ENCODE measurements at places on chromosomes 3 and 15. TPM values are rescaled to one million over a fixed set of nuclear protein-coding genes. Genes with fewer than 3 reads are reported as not detected.
A peak's percentile ranks its signal among the peaks of the same experiment; 100 is the strongest.

GRCh38 chr3:16378920-16379319, 113.9 kb downstream of the OXNAD1 start:
- no peak for DNase-seq

- DNase-seq = no peak
These were observed 49.7 kb upstream of the SKIL start for GRCh38 chr3:170307671-170308405.

DNA sequence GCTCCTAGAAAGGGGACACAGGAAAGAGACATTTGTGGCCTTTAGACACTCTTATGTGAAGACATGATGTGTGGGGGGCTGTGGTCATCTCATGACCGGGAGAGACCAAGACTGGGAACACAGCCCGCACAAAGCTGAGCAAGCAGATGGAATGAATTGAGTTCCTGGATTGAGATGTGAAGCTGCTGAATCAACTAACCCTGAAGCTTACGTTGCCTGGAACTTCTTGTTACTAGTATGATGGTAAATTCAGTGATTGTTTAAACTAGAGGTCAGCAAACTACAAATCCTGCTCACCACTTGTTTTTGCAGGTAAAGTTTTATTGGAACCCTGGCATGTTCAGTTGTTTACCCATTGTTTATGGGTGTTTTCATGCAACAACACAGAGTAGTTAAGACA, 83.4 kb upstream of the BHLHE40 start:
- DNase-seq = no peak

DNA sequence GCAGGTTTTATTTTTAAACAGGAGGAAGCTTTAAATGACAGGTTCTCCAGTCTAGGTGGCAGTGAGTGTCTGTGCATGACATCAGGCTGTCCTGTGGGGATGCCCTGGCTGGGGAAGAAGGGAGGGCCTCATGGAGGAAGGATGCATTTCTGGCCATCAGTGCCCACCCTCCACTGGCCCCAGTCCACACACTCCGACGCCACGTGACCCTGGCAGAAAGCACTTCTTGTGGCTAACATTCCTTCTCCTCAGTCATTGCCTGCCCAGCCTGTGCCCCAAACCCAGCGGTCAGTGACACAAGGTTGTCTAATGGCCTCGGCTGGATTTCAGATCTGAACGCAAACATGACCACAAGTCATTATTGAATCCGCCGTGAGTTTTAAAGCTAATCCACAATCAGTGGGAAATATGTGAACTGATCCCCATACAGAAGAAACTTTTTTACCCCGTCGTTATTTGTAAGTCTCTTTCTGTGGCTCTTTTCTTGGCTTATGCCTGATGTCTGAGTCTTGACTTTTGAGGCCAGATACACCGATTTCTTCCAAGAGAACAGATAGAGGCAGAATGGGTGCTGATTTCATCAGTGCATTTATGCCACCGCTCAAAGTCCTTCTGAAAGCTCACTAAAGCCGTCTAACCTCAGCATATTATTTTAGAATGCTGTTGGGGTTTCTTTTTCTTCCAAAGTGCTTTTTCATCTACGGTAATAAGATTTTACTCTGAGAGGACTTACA, 17.3 kb upstream of the LRRK1 start:
- DNase-seq = no peak

DNA sequence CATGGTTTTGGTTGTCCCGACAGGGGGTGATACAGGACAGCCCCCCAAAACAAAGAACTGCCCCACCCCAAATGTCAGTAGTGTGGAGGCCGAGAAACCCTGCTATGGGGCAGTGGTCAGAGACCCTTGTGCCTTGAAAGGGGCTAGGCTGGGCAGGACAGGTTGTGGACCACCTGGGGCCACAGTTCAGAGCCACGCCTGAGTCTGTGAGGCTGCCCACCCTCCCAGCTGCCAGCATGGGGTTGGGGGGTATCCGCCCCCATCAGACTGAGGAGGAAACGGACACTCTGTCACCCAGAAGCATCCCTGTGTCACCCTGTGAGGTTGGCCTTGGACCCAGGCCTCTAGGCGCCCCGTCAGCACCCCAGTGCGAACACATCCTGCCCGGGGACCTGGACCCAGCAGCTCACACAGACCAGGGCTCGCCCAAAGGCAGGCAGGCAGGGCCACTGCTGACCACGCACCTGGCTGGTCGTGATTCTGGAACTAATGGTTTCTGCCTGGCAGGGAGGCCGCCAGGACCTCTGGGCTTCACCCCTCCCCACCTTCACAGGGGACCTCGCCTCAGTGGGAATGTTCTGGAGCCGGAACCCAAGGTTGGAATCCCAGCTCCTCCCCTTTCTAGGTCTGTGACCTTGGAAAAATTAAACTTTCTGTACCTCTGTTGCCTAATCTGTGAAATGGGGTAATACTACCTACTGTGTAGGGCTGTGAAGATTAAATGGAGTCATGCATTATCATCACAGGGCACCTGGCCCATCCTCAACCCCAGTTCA, 1.4 kb downstream of the SLC41A3 start:
- no peak for DNase-seq

Gene SEMA3F
- total RNA-seq = 10.8 TPM

DNA sequence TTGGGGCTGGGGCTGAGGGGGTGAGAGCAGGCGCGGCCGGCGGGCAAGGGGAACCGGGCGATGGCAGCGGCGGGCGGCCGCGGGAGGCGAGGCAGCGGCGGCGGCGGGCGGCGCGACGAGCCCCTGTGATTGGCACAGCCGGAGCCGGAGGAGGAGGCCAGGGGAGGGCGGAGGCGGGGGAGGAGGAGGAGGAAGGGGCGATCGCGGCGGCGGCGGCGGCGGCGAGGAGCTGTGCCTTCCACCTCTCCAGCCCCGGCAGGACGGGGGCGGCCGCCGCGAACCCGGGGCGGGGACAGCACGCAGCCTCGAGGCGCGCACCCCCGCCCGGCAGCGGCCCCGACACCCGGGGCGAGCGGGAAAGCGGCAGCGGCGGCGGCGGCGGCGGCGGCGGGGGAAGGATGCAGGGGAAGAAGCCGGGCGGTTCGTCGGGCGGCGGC, at the start of gene SLCO3A1:
Gene SLCO3A1, plus strand, starts transcription at position 198 of the 437 bp plus-strand sequence.
- DNase-seq = peak; percentile 91

DNA sequence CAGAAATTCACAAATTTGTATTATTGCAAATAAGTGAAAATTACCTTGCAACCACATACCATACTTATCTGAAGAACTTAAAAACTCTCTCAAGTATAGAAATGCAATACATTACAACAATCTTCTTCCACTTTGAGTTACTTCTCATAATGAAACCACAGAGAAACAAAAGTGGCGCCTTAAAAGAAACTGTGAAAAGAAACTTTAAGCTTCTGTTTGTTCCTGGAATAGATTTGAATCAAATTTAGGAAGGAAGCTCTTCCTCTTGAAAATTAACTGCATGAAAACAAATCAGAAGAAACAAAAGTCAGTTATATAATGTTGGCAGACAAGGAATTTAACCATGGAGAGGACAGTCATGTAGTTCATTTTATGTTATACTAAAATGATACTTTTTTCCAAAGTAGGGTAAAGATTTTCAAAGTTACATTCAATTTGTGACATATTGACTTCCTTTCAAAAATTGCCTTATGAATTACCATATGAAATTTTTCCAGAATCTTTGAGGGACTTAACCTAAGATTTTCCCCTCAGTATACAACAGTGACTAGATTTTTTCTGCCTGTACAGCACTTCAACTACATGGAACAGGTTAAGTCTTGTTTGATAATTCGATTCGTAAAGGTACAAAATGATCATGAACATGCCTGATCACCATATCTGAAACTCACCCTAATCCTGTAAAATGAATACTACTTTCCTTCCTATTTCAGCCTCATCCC, 57.6 kb upstream of the TNFSF10 start:
- no peak for DNase-seq

All from Right ventricle myocardium superior (tissue), 1 donor.